ENCODE measurements at places on chromosomes 16 and 17. TPM values are rescaled to one million over a fixed set of nuclear protein-coding genes. Genes with fewer than 3 reads are reported as not detected.

The GSDMA gene
- 7.9 TPM for total RNA-seq

The TP53TG3C gene
- total RNA-seq, result not detected

The BRICD5 gene
- 2.1 TPM for total RNA-seq

The TMC8 gene
- total RNA-seq, result 0.21 TPM

The OR3A3 gene
- total RNA-seq, result not detected

The TVP23B gene
- total RNA-seq, result 183 TPM

The TBC1D3C gene
- total RNA-seq, result not detected

The MAZ gene
- total RNA-seq, result 243 TPM

The MFAP4 gene
- total RNA-seq, result not detected

The HBA2 gene
- total RNA-seq, result not detected

The SYNGR2 gene
- 68.8 TPM for total RNA-seq

The ANKS4B gene
- total RNA-seq, result not detected

The DPEP3 gene
- not detected for total RNA-seq

The MLLT6 gene
- 33.0 TPM for total RNA-seq

The CD68 gene
- total RNA-seq, result 8.3 TPM

The MMP25 gene
- total RNA-seq, result 0.34 TPM

The ABCC1 gene
- total RNA-seq, result 117 TPM

The CMTM3 gene
- 1.4 TPM for total RNA-seq

The ASPA gene
- not detected for total RNA-seq

The TLCD3B gene
- total RNA-seq, result not detected

The KRTAP4-5 gene
- total RNA-seq, result not detected

The SPATA22 gene
- total RNA-seq, result not detected

The NRN1L gene
- 0.21 TPM for total RNA-seq

The KRT33A gene
- total RNA-seq, result 0.68 TPM

The SLC13A5 gene
- total RNA-seq, result 2.1 TPM

The KREMEN2 gene
- total RNA-seq, result 3.8 TPM

The SYCE1L gene
- 0.34 TPM for total RNA-seq

The P2RX1 gene
- not detected for total RNA-seq

The EPN3 gene
- total RNA-seq, result 20.9 TPM

The GJC1 gene
- 6.5 TPM for total RNA-seq

The MT3 gene
- not detected for total RNA-seq

The DNAAF8 gene
- total RNA-seq, result under 0.01 TPM

The PTX4 gene
- not detected for total RNA-seq

The TMEM204 gene
- 0.28 TPM for total RNA-seq

The DOC2A gene
- not detected for total RNA-seq

The MT2A gene
- total RNA-seq, result 15.4 TPM

The CCL7 gene
- total RNA-seq, result not detected

The SKAP1 gene
- total RNA-seq, result not detected

The TMEM238L gene
- not detected for total RNA-seq

The PRAC1 gene
- not detected for total RNA-seq

The GPR142 gene
- total RNA-seq, result not detected

The ARHGAP44 gene
- 4.1 TPM for total RNA-seq

The CD300E gene
- total RNA-seq, result not detected

The TMEM92 gene
- 0.34 TPM for total RNA-seq

The FOXJ1 gene
- not detected for total RNA-seq

The RAB40B gene
- 2.7 TPM for total RNA-seq

The UMOD gene
- not detected for total RNA-seq

The SLC5A10 gene
- total RNA-seq, result 0.07 TPM

The CHST4 gene
- under 0.01 TPM for total RNA-seq

The ITGA2B gene
- total RNA-seq, result 0.07 TPM

The TBC1D28 gene
- total RNA-seq, result not detected
